ENCODE measurements at places on chromosomes 5 and 9.

GRCh38 chr5:151721812-151722391 is 35.2 kb upstream of the SPARC start:
- DNase-seq = no peak

DNA sequence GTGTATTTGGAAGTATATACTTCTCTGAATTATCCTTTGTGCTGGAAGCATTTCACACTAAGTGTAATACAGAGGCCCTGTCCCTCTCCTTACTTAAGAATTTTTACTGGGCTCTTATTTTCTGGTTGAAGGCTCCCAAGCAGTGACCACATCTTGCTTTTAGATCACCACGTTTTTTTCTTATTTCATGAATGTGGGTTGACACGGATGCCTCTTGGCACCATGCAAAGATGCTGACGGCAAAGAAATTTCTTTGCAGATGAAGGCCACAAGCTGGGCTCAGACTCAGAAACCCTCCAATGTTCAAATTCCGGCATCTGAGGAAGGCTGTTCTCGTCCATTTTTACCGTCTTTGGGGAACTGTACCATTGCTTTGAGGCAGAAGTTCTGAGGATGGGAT is 168.5 kb downstream of the HMHB1 start:
- no peak for DNase-seq

DNA sequence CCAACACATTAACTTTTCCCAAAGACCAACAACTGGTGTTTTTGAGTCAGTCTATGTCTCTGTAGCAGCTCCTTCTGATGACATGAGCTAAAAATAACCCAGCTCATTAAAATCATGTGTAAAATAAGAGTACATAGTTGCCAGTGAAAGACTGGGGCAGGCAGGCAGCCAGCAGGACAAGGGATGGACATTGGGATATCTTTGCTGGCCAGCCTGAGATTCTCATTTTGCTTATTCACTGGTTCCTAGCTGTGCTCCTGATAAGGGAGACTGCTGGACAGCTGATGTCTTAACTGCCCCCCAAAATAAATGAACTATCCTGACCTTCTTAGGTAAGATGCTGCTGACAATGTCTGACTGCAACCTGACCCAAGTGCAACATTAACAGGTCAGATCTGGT is 33.9 kb downstream of the EPB41L4B start:
- peak; percentile 35 for DNase-seq

DNA sequence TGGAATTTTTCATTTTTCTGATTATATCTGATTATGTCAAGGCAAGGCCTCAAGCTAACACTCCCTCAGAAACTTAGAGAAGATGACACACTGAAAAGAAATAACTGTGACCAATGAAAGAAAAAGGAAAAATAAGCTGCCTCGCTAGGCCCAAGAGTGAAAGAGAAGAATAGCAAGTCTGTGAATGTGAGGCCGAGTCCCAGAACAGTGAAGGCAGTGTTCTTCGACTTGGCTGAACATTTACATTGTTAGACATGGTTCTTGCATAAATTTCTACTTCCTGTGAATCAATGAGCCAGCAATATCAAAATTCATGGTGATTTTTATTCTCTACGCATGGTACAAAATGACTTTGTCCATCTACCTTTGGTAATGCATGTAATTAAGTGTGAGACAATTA is at the start of gene ATP10B:
TSS of gene ATP10B (minus strand) at position 163 of the 400 bp plus-strand sequence. CDS start 164,137 bp downstream, outside the sequence.
- DNase-seq = no peak

- DNase-seq = peak; percentile 2
Observed at GRCh38 chr5:6950860-6951259, 237.6 kb downstream of the TENT4A start.

- peak; percentile 76 for DNase-seq
Observed at GRCh38 chr9:93205045-93205768, 21.3 kb downstream of the WNK2 start.

GRCh38 chr9:78622126-78622525 is 325.2 kb downstream of the PSAT1 start:
- DNase-seq = peak; percentile 49

DNA sequence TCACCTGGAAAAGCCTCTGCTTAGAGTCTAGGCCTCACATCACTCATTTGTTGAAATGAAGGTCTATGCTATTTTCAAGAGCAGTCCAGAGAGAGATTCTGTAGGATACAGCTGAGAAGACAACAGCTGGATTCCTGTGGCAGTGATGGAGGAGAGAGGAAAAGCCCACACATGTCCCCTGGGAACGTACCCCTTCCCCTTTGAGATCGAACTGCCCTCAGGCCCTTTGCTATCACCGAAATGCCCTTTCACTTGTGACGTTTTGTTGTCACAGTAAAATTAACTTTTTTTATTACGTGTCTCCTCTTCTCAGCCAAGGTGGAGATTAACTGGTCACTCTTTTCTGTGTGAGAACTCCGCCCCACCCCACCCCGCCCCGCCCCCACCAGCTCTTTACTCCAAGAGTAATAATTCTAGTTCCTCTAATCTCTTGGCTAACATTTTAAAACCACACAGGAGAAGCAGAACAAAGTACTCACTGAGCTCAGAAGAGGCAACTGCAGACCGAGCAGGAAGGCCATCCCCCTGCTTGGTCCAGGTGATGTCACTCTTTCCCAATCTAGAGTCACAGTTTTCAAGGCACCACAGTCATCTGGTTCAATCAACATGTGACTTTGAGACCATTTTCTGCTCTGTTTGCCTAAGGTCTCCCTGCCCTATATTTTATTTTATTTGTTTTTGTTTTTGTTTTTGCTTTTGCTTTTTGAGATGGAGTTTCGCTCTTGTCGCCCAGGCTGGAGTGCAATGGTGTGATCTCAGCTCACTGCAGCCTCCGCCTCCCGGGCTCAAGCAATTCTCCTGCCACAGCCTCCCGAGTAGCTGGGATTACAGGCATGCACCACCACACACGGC is 105.6 kb downstream of the SUSD1 start:
- no peak for DNase-seq

- peak; percentile 57 for DNase-seq
Observed at GRCh38 chr5:61673007-61673735, 341.1 kb downstream of the ZSWIM6 start.

- DNase-seq = no peak
Observed at GRCh38 chr9:88691091-88691490, 156.1 kb downstream of the NXNL2 start.

DNA sequence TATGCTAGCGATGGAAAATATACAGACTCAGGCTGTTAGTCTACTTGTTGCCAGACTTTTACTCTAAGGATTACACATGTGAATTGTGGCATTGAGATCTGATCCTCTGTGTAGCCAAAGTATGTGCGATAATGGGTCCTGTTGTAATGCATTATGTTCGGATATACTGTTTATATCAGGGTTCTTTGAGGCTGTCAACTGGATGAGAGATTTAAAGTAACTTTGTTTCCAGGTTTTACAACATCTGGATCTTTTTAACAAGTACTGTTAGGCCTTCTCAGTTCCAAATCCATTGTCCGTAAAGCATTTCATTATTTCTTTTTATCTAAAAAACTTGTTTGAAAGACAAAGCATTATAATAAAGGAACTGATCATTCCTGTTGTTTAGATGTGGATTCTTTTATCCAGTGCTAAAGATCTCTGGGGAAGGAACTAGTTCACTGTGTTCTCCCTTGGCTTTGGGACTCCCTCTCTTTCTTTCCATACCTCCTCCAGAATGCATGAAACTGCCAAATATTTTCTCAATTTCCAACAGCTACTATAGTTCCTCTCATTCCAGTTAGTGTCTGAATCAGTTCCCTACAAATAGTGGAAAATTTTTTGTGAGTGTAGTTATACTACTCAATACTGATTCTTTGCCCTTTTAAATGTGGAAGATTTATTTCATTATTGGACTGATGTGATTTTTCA is 68.8 kb downstream of the HACD4 start:
- no peak for DNase-seq

DNA sequence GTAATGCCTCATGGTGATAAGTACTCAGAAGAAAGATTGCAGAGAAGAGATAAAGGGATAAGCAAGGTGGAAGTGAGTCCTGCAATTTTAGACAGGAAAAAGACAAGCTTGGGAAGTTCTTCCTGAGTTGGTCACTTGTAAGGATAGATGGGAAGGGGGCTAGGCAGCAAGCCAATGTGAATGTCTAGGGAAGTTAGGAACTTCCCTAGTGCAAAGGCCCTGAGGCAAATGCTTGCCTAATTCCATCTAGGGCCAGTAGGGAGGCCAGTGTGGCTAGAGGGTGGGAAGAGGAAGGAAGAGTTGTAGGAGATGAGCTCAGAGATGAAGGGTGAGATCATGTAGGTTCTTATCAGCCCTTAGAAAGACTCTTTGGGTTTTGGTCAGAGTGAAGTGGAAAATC is 206.6 kb downstream of the MAT2B start:
- no peak for DNase-seq

DNA sequence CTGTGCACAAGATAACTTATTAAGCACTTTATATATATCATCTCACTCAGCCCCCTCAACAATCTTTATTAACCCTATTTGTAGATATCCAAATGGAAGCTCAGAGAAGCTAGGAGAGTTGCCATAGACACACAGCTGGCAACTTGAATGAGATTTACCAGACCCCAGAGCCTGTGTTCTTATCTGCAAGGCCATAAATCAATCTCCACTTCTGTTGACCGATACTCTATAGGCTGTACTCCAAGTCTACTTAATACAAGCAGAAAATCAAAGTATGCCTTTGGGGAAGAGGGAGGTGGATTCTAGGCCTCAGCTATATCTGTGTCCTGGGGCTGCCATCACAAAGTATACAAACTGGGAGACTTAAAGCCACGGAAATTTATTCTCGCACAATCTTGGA is 6.0 kb upstream of the IL9 start:
- DNase-seq = no peak

DNA sequence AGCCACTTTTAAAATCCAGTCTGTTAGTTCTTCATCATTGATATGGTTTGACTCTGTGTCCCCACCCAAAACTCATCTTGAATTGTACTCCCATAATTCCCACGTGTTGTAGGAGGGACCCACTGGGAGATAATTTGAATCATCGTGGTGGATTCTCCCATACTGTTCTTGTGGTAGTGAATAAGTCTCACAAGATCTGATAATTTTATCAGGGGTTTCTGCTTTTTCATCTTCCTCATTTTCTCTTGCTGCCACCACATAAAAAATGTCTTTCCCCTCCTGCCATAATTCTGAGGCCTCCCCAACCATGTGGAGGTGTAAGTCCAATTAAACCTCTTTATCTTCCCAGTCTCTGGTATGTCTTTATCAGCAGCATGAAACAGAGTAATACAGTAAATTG is 26.9 kb upstream of the SH3TC2 start:
- DNase-seq = no peak

DNA sequence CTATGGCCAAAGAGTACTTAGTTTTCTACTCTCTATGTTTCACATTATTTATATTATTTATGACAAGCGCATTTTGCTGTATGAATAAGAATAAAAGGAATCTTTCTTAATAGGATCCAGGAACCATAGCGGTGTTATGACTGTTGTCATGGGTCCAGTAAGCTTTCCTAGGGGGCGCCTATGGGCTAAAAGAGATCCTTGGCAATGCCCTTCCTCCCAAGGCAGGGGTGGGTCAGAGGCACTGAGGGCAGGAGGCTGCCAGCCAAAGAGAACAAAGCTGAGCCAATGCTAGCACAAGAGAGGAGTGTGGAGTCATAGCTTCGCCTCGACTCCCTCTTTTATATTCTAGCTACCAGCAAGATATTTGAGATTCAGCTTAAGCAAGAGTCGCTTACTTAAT is 98.4 kb upstream of the GNAQ start:
- peak; percentile 43 for DNase-seq

All from astrocyte of the hippocampus (primary cell).